Esophagus squamous epithelium (tissue), 5 donors: ENCODE measurements at places on chromosomes 1 and 21.

GRCh38 chr1:212455803-212456528, 23.2 kb downstream of the NENF start:
- DNase-seq: no peak

- DNase-seq: no peak
Observed at GRCh38 chr1:210689826-210690225, 361.1 kb downstream of the HHAT start.

DNA sequence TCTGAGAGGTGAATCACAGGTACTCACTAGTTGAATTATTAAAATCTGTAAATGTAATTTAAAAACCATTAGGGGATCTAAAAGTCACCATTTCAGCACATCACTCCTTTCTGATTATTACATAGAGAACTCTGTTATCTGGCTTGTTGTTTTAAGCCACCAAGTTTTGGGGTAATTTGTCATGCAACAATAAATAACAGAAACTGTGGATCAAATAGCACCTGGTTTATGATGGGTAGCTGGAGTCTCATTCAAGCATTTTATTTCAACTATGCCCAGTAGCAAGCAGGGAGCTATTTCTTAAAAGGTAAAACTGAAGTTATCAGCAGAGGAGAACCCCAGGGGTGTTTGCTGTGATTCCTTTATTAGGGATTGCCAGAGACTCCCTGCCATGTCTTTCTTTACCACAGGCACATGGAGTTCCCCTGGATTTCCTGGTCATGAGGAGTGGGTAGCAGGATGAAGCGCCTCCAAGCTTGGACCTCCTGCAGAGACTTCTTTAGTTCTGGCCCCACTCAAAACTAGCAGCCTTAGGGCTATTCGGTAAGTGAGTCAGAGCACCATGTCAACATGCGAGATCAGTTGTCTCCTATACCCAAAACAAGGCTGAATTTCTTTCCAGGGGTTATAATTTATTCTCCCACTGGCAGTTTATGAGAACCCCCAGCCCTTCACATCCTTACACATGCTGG, 179.2 kb downstream of the GIPC2 start:
- DNase-seq: no peak

DNA sequence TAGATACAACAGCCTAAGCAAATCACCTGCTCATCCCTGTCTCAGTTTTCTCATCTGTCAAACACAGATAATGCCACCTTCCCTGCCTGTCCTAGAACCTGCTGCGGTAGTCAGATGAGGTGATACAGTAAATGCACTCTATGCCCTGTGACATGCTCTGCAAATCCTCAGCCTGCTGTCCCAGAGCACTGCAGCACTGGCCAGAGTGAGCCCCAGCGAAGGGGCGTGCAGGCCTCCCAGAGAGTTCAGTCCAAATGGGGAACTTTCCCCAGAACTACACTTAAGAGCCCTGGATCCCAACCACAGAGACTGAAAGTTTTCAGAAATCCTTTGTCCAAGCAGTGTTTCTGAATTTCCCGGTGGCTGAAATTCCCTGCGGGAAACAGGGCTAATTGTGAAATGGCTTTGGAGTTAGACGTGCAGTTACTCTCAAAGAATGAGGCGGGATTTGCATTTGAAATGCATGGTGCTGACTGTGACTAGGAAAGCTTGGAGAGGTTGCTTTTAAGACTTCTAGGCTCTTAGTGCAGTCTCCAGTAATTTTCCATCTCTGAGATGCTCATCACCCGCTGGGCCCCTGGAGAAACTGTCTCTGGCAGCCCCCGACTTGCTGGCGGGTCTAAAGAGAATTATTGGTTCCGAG, 206.5 kb upstream of the AJAP1 start:
- no peak for DNase-seq

DNA sequence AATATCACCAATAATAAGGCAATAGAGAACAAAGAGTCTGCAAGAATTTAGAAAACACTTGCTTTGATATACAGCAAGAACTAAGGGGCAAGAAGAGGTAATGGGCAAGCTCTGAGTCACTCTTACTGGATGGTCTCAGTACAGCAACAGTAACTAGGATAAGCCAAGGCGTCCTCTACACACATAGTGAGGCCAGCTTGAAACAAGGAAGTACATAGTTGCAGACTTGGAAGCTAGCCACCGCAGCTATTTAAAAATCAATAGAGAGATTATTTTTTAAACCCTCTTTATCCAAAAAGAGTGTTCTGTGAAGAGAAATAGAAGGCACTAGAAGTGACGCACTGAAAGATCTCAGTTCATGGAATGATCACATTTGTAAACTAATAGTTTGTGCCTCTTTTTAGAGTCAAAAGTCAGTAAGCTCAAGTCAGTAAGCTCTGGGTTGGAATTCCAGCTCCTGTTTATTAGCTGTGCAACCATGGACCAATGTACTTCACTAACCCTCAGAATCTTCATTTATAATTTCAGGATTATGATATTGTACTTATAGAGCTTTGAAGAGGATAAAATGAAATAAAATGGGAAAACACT, 118.6 kb downstream of the AKT3 start:
- DNase-seq: no peak

GRCh38 chr1:101089613-101090338, 64.2 kb upstream of the DPH5 start:
- DNase-seq: no peak

DNA sequence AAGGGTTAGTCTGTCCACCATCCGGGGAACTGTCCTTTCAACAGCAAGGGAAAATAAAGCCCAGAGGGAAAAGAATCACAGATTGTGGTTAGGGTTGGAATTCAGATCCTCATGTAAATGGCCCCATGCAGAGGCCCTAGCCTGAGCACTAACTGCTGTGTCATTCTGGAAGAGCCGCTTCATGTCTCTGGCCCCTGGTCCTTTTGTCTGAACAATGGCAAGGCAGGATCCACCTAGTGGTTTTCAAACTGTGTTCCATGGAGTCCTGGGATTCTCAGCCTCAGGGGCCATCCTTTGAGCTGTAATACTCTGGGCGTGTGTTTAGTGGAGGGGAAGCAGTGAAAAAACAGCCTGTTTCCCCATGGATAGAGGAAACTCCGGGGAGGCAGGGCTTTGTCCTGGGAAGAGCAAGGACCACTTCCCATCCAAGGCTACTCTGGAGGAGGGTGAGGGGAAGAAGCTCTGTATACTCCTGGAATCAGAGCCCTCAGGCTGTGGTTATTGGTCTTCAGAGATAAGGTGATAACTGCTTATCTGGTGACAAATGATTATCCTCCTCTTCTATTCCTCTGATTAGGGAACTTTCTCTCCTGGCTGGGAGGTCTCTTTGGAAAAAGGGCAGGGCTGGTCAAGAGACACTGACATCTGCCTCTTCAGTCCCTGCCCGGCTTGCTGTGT, 19.2 kb downstream of the PAX7 start:
- no peak for DNase-seq

DNA sequence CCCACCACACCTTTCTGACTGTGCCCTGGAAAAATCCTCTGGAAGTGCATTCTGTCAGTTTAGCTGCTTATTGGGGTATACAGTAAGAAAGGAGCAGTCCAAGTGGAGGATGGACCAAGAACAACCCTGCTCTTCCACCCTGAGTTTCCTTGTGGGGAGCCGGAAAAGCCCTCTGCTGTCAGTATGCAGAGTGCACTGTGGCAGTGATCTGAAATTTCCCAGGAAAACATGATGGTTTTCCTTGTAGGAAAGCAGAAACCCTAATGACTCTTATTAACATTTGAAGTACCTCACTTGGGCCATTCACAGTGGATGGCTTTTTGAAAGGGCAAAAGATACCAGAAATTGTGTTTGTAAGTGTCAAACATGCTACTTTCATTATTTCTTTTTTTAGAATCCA, 20.5 kb downstream of the ELAVL4 start:
- no peak for DNase-seq

DNA sequence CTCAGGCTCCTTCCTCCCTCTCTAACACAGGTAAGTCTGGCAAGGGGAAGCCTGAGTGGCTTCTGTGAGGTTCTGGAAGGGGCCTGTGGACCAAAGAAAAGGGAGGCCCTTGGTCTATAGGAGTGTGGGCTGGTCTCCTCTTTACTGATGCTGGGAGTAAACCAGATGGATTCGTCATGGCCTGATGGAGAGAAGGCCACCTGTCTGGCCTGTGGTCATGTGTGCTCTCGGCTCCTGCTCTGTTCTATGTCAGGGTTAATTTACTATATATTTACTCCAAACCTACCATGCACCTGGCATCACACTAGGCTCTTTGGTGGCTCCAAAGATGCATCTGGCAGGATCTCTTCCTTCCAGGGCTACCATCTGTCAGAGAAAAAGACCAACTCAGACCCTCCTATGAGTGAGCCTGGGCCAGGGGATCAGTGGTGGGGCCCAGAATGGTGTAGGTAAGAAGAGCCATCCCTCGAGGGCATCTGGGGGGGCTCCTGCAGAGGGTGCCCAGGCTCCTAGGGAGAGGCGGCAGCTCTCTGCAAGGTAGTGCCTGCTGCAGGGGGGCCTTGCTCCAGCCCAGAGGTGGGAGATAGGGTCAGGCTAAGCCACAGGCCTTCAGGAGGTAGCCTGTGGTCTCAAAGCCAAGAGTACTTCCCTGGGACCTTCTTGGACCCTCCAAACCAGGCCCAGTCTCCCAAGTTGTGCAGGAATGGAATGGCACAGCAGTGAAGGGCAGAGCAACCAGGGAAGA, 68.2 kb upstream of the SELENON start:
- DNase-seq: no peak

GRCh38 chr1:201816309-201816854, 12.6 kb upstream of the IPO9 start:
- no peak for DNase-seq

- DNase-seq: no peak
Observed at GRCh38 chr1:207309745-207310273, 11.7 kb upstream of the CD55 start.

GRCh38 chr1:47745715-47746609, 251.2 kb downstream of the TRABD2B start:
- DNase-seq: no peak

- no peak for DNase-seq
Observed at GRCh38 chr1:44289530-44289929, 65.5 kb downstream of the ERI3 start.

DNA sequence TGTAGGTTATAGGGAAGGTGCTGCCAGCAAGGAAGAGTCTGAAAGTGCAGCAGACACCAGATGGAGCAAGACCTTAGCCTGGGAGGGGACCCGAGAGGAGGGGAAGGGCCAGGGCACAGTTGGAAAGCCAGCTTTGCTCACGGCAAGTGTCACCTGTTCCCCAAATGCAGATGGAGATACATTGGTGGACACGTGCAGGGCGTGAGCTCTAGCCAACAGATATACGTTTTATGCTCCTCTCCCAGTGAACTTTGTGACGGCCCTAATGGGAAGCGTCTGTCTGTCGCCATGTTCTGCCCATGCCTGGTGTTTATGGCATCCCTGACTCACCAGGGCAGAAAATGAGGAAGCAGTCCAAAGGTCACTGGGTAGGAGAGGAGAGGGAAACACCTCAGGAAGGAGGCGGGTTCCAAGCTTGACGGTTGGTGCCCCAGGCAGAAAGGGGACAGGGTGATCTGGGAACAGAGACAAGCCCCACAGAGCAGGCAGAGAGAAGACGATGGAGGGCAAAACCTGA, 7.6 kb downstream of the GPA33 start:
- no peak for DNase-seq

- DNase-seq: no peak
Observed at GRCh38 chr1:179817056-179817455, 60.5 kb downstream of the TOR1AIP2 start.

- no peak for DNase-seq
Observed at GRCh38 chr1:39825432-39825941, 36.8 kb upstream of the BMP8B start.

GRCh38 chr1:230076121-230076520, 9.1 kb downstream of the GALNT2 start:
- DNase-seq: no peak

DNA sequence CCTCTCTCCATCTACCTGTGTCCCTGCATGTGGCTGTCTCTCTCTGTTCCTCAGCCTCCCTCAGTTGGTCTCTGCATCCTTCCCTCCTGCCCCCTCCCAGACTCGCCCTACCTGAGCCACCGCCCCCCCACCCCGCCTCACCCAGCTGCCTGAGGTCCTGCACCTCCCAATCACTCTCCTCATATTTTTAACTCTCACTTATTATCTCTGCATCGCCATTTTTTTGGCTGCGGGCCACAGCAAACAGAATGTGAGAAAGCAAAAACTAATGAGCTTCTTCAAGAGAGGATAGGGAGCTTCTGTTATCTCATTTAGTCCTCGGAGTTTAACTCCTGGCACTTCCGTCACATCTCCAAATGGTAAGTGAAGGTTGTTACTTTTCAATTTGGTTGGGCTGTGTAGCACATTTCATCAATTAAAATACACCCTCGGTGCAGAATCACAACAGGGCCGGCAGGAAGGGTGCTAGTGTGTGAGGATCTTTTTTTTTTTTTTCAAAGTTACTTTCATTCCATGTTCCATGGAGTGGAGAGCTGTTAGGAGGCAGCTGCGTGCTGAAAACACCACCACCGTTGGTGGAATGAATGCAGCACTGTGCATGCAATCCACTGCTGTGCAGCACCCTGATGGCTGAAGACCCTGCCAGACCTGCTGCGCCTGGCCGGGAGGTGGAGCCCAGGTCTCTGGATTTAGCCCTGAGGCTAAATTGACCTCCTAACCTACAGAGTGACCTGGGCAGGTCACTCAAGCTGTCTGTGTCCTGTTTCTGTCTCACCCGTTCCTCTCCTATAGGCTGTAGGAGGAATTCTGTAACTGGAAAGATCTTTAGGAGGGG, 157.2 kb upstream of the NFIA start:
- no peak for DNase-seq

DNA sequence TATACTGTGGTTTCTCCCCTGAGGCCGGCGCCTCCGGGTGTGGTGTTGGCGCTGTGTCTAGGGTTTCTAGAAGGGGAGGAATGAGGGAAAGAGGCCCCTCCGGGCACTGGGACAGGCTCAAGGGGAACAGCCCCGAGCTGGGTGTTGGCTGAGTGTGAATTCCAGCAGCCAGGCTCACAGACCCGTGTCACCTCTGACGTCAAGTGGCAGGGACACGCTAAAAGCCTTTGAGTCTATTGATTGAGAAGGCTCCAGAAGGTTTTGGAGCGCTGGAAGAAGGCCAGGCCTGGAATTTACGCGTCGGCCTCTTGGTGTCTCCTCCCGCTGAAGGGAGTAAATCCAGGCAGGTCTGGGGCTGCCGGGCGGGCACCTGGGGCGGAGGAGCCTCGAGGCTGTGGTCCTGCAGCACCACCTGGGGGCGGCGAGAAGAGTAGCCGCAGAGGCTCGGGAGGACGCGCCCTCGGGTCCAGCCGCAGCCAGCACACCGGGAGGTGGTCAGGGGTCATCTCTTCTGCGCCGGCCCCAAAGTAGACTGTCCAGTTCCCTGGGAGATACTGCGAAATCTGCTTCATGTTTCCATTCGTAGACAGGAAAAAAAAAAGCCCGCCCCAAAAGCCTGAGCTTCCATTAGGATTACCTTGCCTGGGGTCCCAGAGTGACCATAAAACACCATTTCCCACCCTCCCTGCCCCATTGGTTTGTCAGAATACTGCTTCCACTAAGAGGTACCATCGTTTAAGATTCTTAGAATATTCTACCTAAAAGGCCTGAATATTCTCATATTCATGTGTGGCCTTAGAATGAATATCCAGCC, 61.7 kb downstream of the TLR5 start:
- no peak for DNase-seq

GRCh38 chr1:177984136-177984525, 14.3 kb upstream of the SEC16B start:
- no peak for DNase-seq

GRCh38 chr1:19621274-19621950, 22.7 kb upstream of the NBL1 start:
- DNase-seq: no peak
